Stimulated activated CD4-positive, alpha-beta T cell treated with anti-CD3 and anti-CD28 coated beads, Interleukin-1b, Interleukin-23, amount 100 ng/mL, for 1 hour (primary cell): ENCODE measurements at places on chromosomes 1 and 21.

- no peak for DNase-seq
Observed at GRCh38 chr1:199590708-199591107, 436.8 kb upstream of the NR5A2 start.

GRCh38 chr1:72439036-72439435, 156.7 kb upstream of the NEGR1 start:
- DNase-seq, result no peak

GRCh38 chr1:143691400-143691891, 280.3 kb downstream of the FAM72C start:
- DNase-seq, result no peak

- DNase-seq, result no peak
Observed at GRCh38 chr1:197773856-197774255, 1.4 kb downstream of the DENND1B start.

GRCh38 chr1:114278430-114278829, 124.8 kb upstream of the SYT6 start:
- no peak for DNase-seq

GRCh38 chr1:226954337-226954736, 14.2 kb downstream of the COQ8A start:
- no peak for DNase-seq
